ENCODE measurements at places on chromosomes 1 and 21. TPM values are rescaled to one million over a fixed set of nuclear protein-coding genes. Genes with fewer than 3 reads are reported as not detected.

Gene CCDC24
- total RNA-seq: 2.0 TPM

Gene PATJ
- 34.5 TPM for total RNA-seq

Gene KCNK2
- 6.6 TPM for total RNA-seq

Gene DDR2
- 61.7 TPM for total RNA-seq

Gene GUCA2B
- not detected for total RNA-seq

Gene SRRM1
- 64.9 TPM for total RNA-seq

Gene UTS2
- total RNA-seq: 0.30 TPM

Gene TAS1R1
- total RNA-seq: 0.59 TPM

Gene FUBP1
- total RNA-seq: 180 TPM

Gene ODR4
- total RNA-seq: 34.5 TPM

Gene SPATC1L
- total RNA-seq: 5.2 TPM

Gene CCDC28B
- total RNA-seq: 12.5 TPM

Gene RHOU
- 14.4 TPM for total RNA-seq

Gene SPRR1A
- total RNA-seq: 6.1 TPM

Gene SESN2
- total RNA-seq: 2.1 TPM

Gene LCE1C
- 9.3 TPM for total RNA-seq

Gene OXCT2
- 2.4 TPM for total RNA-seq

Gene OR2G6
- not detected for total RNA-seq

Gene EXTL1
- total RNA-seq: 0.69 TPM

Gene RHBDL2
- 2.2 TPM for total RNA-seq

Gene DDAH1
- total RNA-seq: 20.7 TPM

Gene KCNA2
- 0.79 TPM for total RNA-seq

Gene GJB5
- 18.0 TPM for total RNA-seq

Gene CFAP74
- 0.49 TPM for total RNA-seq

Gene FMO1
- total RNA-seq: 11.9 TPM

Gene CD1E
- total RNA-seq: 2.7 TPM

Gene TNNT2
- 9.7 TPM for total RNA-seq
